LoVo (cell line): ENCODE measurements at places on chromosomes 6 and 20.

DNA sequence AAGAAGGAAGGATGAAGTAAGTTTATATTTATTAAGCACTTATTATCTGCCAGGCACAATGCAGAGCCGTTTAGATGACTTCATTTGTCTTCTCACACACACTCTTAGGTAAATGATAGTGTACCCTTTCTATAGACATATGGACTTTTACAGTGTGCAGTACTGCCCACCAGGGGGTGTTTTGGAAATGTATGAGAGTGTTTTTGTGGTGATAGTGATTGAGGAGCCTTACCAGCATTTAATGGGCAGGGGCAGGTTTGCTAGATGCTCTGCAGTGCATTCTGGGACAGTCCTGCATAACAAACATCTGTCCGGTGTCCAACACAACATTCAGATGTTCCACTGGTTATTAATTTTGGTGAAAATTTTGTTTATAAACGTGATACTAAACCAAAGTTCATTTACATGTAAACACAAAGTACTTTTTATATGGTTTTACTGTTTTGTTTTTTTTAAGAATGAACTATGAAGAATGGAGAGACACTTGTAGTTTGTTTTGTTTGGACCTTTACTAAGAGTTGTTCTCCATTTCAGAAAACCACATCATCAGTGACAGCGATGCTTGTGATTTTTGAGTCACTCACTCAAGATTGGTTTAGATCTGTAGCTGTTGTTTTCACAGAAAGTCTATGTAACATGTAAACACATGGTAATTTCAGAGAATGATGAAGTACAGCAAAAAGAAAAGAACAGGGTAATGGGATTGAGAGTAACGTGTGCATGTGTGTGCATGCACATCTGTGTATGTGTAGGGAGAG, 19.9 kb downstream of the KCNS1 start:
- no peak for DNase-seq

- DNase-seq: no peak
Observed at GRCh38 chr6:33962246-33963027, 158.6 kb upstream of the MLN start.

- DNase-seq: no peak
Observed at GRCh38 chr20:50523552-50524167, 13.5 kb downstream of the PTPN1 start.

DNA sequence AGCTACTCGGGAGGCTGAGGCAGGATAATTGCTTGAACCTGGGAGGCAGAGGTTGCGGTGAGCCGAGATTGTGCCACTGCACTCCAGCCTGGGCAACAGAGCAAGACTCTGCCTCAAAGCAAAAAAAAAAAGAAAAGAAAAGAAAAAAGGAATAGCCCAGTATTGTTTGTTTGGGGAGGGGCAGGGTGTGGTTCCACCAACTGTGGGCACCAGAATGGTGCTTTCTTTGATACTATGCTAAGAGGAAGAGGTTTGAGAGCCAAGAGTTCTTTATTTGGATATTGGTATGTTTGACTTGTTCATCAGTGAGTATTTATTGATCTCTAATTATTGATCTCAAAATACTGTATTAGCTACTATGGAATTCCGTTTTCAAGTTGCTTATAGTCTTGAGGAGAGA, 72.3 kb downstream of the CEP57L1 start:
- DNase-seq: no peak

- no peak for DNase-seq
Observed at GRCh38 chr6:1145768-1146218, 166.1 kb upstream of the FOXQ1 start.

DNA sequence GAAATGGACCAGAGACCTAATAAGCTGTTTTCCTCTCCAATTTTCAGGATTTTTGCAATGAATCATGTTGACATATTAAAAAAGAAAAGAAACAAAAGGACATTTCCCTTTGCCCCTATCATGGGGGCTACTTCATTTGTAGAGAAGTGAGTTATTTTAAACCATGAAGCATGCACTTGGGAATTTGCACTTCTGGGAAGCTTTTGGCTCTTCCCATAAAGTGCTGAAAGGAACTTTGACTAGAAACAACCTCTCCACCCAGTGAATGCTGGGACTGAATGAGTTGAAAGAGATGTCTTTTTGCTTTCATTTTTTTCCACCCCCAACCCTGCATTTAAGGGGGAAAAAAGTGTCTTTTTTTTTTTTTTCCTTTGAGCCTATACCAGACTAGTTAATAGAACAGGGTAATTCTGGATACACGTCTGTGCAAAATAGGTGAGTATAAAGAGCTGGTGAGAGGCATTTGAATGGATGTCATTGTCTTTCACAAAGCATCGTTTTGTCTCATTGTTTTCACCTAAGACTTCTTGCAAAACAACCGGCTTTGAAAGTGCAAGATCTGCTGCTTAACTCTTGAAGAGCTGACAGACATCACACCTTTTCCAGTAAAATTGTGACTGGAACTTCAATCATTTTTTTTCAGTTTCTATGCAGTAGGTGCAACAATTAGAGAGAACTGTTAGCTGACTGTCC, 138.7 kb upstream of the BACH2 start:
- DNase-seq: no peak

GRCh38 chr6:422433-423054, 31.0 kb downstream of the IRF4 start:
- peak; percentile 49 for DNase-seq

- DNase-seq: peak; percentile 77
Observed at GRCh38 chr6:5782783-5783547, 223.8 kb downstream of the NRN1 start.

GRCh38 chr6:49743429-49743828, 759 bp downstream of the CRISP3 start:
- DNase-seq: no peak
